Right atrium auricular region (tissue), 2 donors: ENCODE measurements at places on chromosomes 5 and 9.

GRCh38 chr5:52783226-52783959 is 4.3 kb upstream of the ITGA1 start:
- no peak for DNase-seq

- DNase-seq = no peak
Measured at GRCh38 chr5:19488786-19489185, 499.2 kb downstream of the CDH18 start.

- no peak for DNase-seq
Measured at GRCh38 chr9:126395439-126396212, 69.0 kb downstream of the MVB12B start.

DNA sequence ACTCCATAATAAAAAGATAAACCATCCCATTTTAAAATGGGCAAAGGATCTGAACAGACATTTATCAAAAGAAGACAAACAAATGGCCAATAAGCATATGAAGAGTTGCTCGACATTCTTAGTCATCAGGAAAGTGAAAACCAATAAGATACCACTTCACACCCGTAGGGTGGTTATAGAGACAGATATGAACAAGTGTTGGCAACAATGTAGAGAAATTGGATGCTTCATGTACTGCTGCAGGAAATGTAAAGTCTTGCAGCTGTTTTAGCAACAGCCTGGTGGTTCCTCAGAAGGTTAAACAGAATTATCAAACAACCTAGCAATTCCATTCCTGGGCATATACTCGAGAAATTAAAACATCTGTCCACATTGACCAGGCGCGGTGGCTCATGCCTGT is 42.5 kb downstream of the GTF3C4 start:
- no peak for DNase-seq

GRCh38 chr9:125851979-125852378 is 104.8 kb downstream of the PBX3 start:
- no peak for DNase-seq

DNA sequence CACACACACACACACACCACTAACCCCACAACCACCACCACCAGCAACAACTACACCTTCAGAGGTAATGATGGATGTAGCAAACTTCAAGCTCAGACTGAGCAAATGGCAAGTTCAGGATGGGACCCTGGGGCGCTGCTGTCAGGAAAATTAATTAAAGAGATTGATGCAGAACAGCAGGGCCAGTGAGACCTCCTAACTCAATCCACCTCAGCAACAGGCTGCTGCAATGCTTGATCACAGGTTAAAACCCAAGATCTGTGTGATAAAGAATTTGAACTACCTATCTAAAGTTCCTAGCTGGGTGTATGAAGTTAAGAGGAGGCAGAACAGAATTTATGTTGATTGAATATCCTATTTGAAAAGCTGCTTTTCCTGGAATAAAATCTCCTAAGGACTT is 140.3 kb upstream of the FER start:
- DNase-seq = no peak

- DNase-seq = peak; percentile 74
Measured at GRCh38 chr5:36403632-36404311, 102.1 kb upstream of the RANBP3L start.

GRCh38 chr5:135569755-135570452 is 8.9 kb downstream of the CXCL14 start:
- DNase-seq = no peak

- DNase-seq = no peak
Measured at GRCh38 chr9:19465586-19466279, 56.9 kb downstream of the ACER2 start.

GRCh38 chr9:8456344-8456743 is 656.8 kb upstream of the DMAC1 start:
- DNase-seq = no peak

- DNase-seq = no peak
Measured at GRCh38 chr9:95008151-95008771, 281.8 kb downstream of the AOPEP start.

DNA sequence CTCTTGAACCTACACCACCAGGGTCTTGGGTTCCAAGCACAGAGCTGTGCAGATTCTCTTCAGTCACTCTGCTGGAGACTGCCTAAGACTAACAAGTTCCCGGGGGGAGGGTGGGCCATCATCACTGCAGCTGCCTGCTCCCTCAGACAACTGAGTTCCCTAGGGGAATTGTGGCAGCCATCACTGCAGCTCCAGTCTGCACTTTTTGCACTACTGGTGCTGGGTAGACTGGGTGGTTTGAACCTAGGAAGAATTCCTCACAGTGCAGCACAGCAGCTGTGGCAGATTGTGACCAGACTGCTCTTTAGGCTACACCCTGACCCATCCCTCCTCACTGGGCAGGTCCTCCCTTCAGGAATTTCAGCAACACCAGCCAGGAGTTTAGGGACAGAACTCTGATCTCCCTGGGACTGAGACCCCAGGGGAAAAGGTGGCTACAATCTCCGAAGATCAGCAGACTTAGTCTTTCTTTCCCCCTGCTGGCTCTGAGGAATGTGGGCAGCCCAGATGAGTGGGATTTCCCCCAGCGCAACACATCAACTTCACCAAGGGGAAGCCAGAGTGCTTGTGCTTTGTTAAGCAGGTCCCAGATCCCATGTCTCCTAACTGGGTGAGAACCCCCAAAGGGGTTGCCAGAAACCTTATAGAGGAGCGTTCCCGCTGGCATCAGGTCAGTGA is 30.9 kb upstream of the RGMB start:
- DNase-seq = no peak

GRCh38 chr5:36605241-36605640 is 1.2 kb upstream of the SLC1A3 start:
- no peak for DNase-seq

GRCh38 chr9:136808075-136808805 is 492 bp downstream of the RABL6 start:
- no peak for DNase-seq

DNA sequence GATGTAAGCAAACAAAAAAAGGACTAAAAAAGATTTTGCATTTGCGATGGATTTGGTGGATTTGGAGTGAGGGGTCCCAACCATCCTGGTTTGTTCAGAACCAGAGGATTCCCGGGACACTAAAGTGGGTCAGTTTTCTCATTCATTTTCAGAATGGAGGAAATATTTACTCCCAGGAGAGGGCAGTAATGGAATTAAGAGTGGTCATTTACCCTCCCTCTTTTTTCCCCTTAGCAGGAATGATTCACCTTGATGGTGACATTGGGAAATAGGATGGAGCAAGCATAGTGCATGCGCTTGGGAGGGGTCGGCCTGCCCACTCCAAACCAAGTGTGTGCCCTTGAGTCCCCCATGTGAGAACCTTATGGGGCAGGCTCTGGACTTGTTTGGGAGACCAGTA is 164.2 kb upstream of the PUM3 start:
- no peak for DNase-seq

DNA sequence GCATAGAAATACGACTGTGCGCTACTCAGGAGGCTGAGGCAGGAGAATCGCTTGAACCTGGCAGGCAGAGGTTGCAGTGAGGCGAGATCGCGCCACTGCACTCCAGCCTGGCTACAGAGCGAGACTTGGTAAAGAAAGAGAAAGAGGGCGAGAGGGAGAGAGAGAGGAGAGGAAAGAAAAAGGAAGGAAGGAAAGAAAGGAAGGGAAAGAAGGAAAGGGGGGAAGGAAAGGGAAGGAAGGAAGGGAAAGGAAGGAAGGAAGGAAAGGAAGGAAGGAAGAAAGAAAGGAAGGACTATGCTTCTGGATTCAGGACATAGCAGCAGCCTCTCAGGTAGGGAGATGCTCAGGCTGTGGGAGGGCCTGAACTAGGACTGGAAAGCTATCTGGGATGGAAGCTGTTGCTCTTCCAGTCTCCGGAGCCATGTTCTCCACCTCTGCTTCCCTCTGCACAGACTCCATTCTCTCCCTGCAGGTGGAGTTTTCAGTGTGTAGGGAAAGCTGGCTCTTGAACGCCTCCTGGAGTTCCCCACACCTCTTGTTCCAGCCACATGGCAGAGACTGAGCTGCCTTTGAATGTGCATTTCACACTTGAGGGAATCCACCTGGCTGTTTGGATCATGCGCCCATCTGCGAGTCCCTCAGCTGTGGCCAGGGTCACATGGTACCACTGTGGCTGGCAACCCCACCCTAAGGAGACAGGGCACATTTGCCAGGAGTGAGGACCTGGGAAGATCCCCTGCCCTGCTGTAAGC is 9.1 kb downstream of the SWI5 start:
- DNase-seq = no peak

DNA sequence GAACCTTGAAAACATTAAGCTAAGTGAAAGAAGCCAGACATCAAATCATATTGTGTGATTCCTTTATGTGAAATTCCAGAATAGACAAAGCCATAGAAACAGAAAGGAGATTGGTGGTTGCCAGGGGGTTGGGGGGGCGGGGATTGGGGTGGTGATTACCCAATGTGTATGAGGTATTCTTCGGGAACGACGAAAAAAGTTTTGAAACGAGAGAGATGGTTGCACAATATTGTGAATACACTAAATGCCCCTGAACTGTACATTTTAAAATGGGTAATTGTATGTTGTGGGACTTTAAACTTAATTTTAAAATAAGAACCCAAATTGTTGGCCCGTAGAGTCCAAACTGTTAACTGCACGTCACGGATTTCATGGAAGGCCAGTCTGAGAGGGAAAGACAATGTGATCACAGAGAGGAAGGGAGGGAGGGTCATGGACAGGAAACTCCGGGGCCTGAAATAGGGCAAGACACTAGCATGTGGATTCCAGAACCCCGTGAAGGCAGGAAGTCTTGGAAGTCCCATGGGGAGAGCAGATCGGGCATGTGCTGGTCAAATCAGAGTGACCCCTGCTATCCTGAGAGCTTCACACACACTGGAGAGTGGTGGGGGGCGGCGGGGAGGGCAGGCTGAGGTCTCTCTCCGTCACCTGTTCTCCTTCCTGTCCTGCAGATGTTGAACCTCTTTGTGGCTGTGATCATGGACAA is 218.4 kb downstream of the CACNA1B start:
- DNase-seq = no peak

- no peak for DNase-seq
Measured at GRCh38 chr5:41788941-41789368, 81.3 kb downstream of the OXCT1 start.

- DNase-seq = no peak
Measured at GRCh38 chr9:102202126-102202525, 463.7 kb upstream of the GRIN3A start.
